ENCODE measurements at places on chromosomes 13 and 19. TPM values are rescaled to one million over a fixed set of nuclear protein-coding genes. Genes with fewer than 3 reads are reported as not detected.
A peak's percentile ranks its signal among the peaks of the same experiment; 100 is the strongest.

ZNF586 gene
- total RNA-seq: 8.1 TPM

OR10H1 gene
- not detected for total RNA-seq

SMIM17 gene
- total RNA-seq: 0.43 TPM

GRCh38 chr13:26785838-26786630 is 25.4 kb upstream of the GPR12 start:
- no peak for DNase-seq
- H3K27ac ChIP-seq: no peak overlapping the region
- H3K36me3 ChIP-seq: no peaks in the 10 kb centered on the region
- H3K4me1 ChIP-seq: no peaks in the 10 kb centered on the region
- H3K4me3 ChIP-seq: no peak overlapping the region
- H3K27me3 ChIP-seq: no peaks in the 10 kb centered on the region

ZNF99 gene
- not detected for total RNA-seq

GRCh38 chr19:5170329-5170745 is 170.3 kb downstream of the PTPRS start:
- DNase-seq: no peak
- no peaks in the 10 kb centered on the region for H3K27me3 ChIP-seq
- H3K4me3 ChIP-seq: no peak overlapping the region
- H3K4me1 ChIP-seq: peaks cover 20% of the 10 kb centered on the region

GRCh38 chr13:41267106-41267505 is 3.7 kb upstream of the MTRF1 start:
- peak; percentile 10 for DNase-seq
- no peaks in the 10 kb centered on the region for H3K27me3 ChIP-seq
- 0 out of 2 replicates have a peak, but pooled peaks cover 4% of the 10 kb centered on the region for H3K4me1 ChIP-seq
- no peaks in the 10 kb centered on the region for H3K36me3 ChIP-seq
- no peak overlapping the region for H3K27ac ChIP-seq

SERP2 gene
- 5.6 TPM for total RNA-seq

GRCh38 chr19:10812196-10812595 is 23.8 kb downstream of the TMED1 start:
- H3K27ac ChIP-seq: peak overlapping the region; percentile 99
- peaks cover 32% of the 10 kb centered on the region for H3K4me1 ChIP-seq
- peaks cover 33% of the 10 kb centered on the region for H3K36me3 ChIP-seq
- no peaks in the 10 kb centered on the region for H3K27me3 ChIP-seq

- no peak overlapping the region for H3K27ac ChIP-seq
- no peaks in the 10 kb centered on the region for H3K27me3 ChIP-seq
- DNase-seq: no peak
- no peaks in the 10 kb centered on the region for H3K4me1 ChIP-seq
- H3K4me3 ChIP-seq: no peak overlapping the region
Observed at GRCh38 chr13:113562844-113563243, 21.7 kb upstream of the TFDP1 start.

DNA sequence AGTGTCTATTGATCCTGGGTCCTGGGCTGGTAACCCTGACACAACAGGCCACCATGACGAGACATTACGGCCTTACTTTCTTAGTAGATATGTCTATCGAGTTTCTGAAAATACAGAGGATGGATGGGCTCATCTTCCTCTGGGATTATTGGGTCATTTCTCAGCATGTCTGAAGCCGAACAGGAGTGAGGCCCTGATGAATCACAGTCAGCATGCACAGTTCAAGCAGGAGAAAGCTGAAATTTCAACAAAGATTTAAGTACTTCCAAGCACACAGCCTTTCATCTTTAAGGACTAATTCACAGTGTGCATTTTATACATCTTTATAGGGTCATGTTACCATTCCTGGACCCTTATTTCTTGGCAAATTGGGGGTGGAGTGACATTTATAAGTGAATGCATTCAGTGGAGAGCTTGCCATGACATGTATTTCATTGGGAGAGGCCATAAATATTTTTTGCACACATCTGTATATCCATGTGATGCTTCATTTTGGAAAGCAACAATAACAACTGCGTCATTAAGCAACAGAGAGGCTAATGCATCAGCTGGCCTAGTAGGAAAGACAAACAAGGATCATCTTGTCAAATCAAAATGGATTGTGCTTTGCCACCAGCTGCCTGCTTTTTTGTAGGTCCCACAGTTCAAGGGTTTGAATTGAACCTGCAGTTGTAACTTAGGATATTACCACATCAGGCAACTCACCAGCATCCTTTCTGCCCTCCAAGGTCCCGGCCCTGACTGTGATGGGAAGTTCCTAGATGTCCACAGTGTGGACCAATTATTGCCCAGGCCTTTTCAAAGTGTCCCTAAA is 143.5 kb downstream of the DNAJC15 start:
- no peak for DNase-seq
- H3K4me3 ChIP-seq: no peak overlapping the region
- no peaks in the 10 kb centered on the region for H3K4me1 ChIP-seq

DNA sequence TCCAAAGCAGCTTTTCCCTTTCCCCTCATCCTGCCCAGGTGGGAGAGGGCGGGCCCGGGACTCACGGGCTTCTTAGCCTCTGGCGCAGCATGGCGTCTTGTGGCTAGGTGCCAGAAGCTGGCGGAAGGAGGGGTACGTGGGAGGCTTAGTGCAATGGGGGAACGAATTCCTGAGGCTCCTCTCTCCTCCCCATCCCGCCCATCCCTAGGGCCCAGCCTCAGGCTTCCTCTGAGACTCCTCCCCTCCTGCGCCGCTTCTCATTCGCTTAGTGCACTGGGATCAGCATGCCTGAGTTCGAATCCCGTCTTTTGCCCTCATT is 297.8 kb downstream of the ZNF536 start:
- DNase-seq: no peak
- H3K27ac ChIP-seq: no peak overlapping the region
- peaks cover 17% of the 10 kb centered on the region for H3K27me3 ChIP-seq
- H3K4me3 ChIP-seq: no peak overlapping the region
- H3K36me3 ChIP-seq: no peaks in the 10 kb centered on the region

RNF225 gene
- total RNA-seq: not detected

DNA sequence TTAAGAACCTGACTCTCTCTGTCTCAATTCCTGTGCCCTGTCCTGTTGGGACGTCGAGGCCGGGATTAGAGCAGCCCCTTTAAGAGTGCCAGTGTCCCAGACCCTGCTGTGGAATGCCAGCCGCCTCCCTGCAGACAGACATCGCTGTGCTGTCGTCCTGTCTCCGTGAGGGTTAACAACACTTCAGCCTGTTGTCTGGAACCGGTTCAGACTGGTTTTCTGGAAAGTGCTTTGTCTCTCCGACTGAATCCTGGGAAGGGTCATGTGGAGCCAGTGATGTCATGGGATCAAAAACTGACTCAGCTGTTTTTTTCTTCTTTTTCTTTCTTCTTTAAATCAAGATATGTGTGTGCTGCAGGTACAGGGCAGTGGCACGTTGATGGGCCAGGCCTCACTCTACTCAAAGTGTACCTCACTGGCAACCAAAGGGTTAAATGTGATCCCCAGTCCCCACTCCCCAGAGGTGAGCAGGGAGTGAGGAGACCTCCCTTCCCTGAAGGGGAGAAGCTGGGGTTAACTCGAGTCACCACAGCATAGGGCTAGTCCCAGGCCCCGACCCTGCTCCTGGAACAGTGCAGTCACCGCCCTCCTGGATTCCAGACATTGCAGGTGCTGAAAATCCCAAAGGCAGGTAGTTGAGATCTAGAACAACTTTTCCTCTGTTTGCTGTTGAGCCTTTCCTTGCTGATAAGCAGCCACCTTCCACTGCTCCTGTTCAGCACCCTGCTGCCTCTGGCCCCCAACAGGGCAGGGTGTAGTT is 50.8 kb downstream of the TSSK6 start:
- no peaks in the 10 kb centered on the region for H3K27me3 ChIP-seq
- DNase-seq: peak; percentile 71
- H3K36me3 ChIP-seq: peaks cover 26% of the 10 kb centered on the region
- peak overlapping the region; percentile 86 for H3K27ac ChIP-seq

GRCh38 chr13:101258071-101258470 is 158.2 kb downstream of the NALCN start:
- peaks cover 10% of the 10 kb centered on the region for H3K4me1 ChIP-seq
- H3K4me3 ChIP-seq: no peak overlapping the region
- peak; percentile 94 for DNase-seq
- H3K36me3 ChIP-seq: no peaks in the 10 kb centered on the region
- H3K27me3 ChIP-seq: no peaks in the 10 kb centered on the region

DNA sequence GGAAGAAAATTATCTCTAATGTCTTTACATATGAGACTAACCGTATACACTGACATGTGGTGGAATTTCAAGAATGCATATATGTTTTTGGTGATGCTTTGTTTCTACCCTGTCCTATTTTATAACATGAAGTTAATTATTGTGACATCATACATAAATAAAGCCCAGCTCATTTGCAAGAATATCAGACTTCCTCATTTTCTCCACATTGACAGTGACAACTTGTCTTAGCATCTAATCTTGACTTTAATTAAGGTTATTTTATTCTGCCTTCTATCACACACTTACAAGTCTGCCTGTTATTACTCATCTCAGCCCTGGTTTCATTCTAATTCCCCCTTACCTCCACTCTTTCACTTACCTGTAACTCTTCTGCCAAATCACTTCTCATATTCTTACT is 140.6 kb upstream of the STARD13 start:
- no peak for DNase-seq
- no peak overlapping the region for H3K4me3 ChIP-seq
- no peak overlapping the region for H3K27ac ChIP-seq

DNA sequence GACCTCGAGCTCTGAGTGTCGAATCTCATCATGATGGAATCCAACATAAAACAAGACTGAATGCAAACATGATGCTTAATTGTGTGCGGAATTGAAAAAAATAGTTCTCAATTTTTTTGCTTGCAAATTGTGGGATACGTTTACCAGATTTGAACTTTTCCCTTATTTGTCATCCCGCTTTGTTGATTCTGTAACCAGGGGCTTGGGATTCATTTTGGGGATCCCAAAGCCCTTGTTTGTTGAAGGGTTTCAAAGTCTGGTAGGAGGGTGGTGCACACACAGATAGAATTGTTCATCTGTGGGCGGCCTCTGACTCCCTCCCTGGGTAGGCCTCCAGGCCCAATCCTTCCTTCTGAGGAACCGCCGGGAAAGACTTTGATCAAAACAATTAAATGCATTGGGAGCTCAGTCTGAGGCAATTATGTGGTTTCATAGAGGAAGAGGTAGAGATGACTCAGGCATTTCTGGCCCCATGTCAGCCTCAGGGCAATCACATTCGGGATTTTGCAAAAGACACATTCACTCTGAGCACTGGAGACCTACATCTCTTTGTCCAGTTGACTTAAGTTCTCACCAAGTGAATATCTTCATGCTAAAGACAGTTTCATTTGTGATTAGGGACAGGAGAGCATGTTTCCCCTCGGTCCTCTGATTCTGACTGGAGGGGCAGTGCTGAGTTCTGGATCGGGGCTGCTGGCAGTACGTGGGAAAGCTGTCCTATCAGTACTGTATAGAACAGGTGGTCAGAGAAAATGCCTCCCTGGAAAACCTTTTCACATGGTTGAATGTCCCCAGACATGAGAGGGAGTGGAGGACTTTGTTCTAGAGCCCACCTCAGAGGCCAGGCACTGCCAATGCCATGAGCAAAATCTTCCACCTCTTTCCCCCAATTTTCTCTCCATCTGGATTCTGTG is 27.8 kb upstream of the IGFL4 start:
- peak; percentile 93 for DNase-seq
- no peak overlapping the region for H3K27ac ChIP-seq
- H3K36me3 ChIP-seq: no peaks in the 10 kb centered on the region
- peaks cover 39% of the 10 kb centered on the region for H3K4me1 ChIP-seq

GRCh38 chr19:28934631-28935030 is 278.3 kb downstream of the UQCRFS1 start:
- DNase-seq: peak; percentile 54
- H3K4me3 ChIP-seq: no peak overlapping the region
- no peaks in the 10 kb centered on the region for H3K36me3 ChIP-seq
- no peaks in the 10 kb centered on the region for H3K27me3 ChIP-seq
- no peak overlapping the region for H3K27ac ChIP-seq

GRCh38 chr13:80055847-80056246 is 285.1 kb downstream of the SPRY2 start:
- no peaks in the 10 kb centered on the region for H3K36me3 ChIP-seq
- no peak overlapping the region for H3K4me3 ChIP-seq
- no peaks in the 10 kb centered on the region for H3K27me3 ChIP-seq
- peaks cover 12% of the 10 kb centered on the region for H3K4me1 ChIP-seq
- no peak for DNase-seq

FXYD1 gene
- total RNA-seq: 0.43 TPM

DNA sequence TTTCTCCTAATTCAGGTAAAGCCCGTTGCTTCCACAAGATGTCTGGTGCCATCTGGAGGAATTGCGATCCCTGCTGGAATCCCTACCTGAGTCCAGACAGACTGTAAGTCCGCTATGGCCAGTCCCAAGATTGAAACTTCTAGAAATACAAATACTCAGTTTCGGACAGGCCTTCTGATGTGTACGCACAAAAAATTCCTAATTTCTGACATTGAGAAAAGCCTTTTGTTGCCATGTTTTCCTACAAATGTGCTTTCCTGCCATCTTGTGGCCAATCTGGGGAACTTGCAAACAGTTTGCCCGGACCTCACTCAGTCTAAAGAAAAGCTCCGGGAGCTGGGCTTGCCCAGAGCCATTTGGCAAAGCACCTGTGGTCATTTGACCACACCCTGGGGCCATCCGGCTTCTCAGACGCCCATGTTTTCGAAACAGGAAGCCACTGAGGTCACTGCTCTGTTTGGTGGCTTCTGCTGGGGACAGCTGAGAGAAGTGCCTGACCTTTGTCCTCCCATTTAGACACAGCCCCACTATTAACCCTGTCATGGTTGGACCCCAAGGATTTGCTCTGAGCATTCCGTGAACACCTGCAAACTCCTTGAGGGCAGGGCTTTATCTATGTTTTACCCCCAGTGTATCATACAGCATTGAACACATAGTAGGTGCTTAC is 79.4 kb downstream of the SLC15A1 start:
- no peak overlapping the region for H3K27ac ChIP-seq
- no peaks in the 10 kb centered on the region for H3K36me3 ChIP-seq
- H3K4me1 ChIP-seq: no peaks in the 10 kb centered on the region
- no peaks in the 10 kb centered on the region for H3K27me3 ChIP-seq

DNA sequence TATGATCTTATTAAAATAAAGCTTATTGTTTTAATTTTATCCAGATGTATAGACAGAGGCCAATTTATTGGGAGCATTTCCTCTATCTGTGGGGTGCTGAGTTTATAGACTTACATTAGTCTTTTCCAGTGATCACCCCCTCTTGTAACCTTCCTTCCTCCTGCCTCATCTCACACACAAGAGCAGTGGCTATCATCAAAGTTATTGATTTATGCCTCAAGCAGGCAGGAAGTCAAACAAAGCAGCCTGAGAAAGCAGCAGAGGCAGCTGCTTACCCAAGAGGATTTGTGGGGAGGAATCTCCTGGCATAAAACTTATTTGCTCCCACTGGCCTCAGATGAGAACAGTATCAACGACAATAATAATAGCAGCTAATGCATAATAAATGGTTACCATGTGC is 26.3 kb upstream of the DCLK1 start:
- no peaks in the 10 kb centered on the region for H3K36me3 ChIP-seq
- H3K27me3 ChIP-seq: no peaks in the 10 kb centered on the region
- H3K4me1 ChIP-seq: no peaks in the 10 kb centered on the region
- no peak overlapping the region for H3K27ac ChIP-seq
